ENCODE measurements at places on chromosomes 2 and 18.

GRCh38 chr2:137872577-137872976, 91.7 kb upstream of the HNMT start:
- DNase-seq: no peak

DNA sequence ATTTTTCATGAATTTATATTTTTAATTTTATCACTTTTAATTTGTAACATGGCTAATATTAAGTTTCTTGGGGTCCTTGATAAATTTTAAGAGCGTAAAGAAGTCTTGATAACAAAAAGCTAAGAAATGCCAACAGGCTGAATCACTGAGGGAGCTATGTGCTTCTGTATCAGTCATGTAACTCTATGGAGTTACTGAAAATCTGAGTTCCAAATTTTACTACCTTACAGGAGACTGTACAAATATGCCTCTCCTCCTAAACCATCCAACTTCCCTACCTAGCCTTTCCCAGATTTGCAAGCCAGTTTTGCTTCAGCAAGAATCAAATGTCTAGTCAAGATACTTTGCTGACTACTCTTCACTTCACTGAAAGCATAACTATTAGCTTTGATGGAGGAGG, 35.7 kb downstream of the FEZ2 start:
- no peak for DNase-seq

DNA sequence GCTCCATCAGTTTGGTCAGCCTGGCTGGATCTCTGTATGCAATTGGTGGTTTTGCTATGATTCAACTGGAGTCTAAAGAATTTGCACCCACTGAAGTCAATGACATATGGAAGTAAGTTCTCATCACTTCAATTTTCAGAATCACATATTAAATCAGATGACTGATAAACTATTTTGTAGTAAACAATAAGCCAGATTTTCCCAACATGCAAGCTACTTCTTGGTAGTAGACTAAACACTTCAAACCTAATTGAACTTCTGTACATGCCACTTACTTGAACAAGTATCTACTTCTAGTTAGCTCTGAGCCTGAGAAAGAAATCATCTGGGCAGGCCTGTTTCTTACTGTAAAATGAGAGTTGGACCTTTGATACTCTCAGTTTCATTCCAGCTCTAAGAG, 11.4 kb downstream of the KLHL41 start:
- no peak for DNase-seq

- no peak for DNase-seq
Observed at GRCh38 chr2:181218401-181218821, 238.0 kb downstream of the UBE2E3 start.

DNA sequence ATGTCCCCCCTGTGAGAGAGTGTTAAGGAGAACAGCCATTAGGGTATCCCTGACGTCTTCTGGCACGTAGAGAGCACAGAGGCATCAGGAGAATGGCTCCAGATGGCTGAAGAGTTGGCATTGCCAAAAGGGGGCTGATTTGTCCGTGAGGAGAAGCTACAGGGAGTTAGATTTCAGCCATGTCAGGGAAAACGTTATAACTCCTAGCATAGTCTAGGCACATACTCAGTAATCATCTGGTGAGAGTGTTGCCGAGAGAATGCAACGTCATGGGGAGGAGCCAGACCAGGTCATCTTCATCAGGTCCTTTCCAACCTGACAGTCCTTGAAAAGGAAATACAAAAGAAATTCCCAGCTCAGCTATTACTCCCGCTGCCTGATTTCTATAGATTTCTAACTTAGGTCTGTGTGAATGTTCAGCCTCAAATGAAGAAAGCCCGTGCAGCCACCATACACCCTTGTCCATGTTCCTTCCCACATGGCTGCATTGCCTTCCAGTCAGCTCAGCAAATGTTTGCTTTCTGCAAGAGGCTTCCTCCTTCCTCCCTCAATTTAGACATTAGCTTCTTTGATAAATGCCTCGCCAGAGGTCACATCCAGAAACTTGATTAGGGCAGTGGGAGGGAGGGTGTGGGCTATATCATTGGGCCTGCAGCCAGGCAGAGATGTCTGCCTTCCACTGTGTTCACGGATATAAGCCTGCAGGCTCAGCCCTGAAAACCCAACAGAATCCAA, 93.0 kb downstream of the STPG4 start:
- no peak for DNase-seq

DNA sequence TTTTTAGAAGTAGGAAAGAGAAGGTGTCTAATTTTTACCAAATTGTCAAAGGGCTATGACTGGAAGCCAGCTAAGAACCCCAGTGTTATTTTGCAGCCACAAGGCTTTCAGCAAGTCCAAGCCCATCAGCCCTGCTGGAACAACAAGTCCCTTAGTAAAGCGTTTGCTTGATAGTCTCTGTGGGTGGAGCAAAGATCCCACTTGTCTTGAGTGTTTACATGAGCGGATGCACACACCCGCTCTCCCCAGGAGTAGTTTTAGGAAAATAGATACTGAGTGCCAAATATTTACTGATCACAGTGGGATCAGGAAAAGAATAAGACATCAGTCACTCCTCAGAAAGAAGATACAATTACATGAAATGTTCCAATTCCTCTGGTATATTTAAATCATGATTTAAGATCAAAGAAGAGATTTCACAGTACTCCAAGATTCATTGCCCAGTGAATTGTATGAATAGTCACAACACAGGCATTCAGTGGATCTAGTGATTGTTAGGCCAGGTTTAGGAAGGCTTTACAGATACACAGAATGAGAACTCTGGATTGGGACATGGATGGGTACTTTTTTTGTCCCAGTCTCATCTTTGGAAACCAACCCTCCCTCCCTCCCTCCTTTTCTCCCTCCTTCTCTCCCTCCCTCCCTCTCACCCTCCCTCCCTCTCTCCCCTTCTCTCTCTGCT, 514.9 kb downstream of the PTPRM start:
- no peak for DNase-seq

DNA sequence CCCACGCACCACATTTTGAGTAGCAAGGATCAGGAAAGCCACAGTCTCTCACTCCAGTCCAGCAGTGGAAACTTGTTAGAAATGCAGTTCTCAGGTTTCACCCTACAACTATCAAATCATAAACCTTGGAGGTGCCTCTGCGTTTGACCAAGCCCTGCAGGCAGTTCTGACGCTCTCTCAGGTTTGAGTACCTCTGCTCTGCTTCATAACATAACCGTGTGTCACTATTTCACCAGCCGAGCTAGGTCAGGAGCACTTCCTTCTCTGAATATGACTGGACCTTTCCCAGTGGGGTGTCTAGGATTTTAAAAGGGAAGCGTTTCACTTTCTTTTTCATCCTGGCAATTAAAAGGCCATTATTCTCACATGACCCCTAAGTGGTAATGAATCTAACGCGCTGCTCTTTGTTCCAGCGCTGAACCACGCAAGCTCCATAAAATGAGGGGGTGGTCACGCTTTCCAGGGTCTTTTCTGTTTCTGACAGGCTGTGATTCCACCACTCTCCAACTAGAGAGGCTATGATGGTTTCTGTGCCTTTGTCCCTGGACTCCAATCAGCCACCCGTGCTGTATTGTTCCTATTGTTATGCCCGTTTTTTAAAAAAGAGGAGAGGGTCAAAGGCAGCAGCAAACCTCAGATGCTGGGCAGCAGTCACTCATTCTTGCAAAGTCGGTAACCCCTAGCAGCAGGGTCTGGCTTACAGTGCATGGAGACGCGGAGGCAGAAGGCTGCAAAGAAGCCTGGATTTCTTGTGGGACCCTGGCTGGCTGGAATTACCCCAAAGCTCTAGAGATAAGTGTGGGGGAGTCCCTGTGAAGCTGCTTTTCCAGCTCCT, 75.2 kb upstream of the CTNNA2 start:
- no peak for DNase-seq

- DNase-seq: no peak
Observed at GRCh38 chr2:195124391-195125079, 532.5 kb upstream of the SLC39A10 start.

- no peak for DNase-seq
Observed at GRCh38 chr18:75261430-75262223, 51.0 kb downstream of the TSHZ1 start.

- no peak for DNase-seq
Observed at GRCh38 chr2:151271824-151272223, 10.2 kb upstream of the RBM43 start.

DNA sequence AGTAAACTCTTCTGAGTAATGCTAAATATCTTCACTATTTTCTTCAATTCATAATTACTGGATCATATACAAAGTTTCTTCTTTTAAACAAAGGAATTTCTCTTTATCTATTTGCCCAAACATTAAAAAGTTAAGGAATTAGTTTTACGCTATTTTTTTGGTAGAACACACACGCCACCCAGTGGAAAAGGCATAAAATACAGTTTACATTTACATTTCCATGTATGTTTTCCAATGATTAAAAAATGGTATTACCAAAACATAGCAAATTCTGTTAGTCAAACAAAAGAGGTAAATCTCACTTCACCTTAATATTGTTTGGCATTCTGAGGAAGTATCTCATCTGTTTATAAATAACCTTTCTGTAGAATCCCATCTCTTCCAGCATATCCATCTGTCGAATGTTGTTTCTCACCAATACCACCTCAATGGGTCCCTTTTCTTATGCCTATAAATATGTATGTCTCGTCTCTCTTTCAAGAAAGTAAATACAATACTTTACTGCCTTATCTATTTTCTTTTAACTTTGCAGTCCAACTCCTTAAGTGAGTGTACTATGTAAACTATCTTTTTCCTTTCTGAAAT, 7.2 kb downstream of the BOLL start:
- DNase-seq: no peak

GRCh38 chr2:150188800-150189199, 298.7 kb downstream of the RND3 start:
- no peak for DNase-seq

DNA sequence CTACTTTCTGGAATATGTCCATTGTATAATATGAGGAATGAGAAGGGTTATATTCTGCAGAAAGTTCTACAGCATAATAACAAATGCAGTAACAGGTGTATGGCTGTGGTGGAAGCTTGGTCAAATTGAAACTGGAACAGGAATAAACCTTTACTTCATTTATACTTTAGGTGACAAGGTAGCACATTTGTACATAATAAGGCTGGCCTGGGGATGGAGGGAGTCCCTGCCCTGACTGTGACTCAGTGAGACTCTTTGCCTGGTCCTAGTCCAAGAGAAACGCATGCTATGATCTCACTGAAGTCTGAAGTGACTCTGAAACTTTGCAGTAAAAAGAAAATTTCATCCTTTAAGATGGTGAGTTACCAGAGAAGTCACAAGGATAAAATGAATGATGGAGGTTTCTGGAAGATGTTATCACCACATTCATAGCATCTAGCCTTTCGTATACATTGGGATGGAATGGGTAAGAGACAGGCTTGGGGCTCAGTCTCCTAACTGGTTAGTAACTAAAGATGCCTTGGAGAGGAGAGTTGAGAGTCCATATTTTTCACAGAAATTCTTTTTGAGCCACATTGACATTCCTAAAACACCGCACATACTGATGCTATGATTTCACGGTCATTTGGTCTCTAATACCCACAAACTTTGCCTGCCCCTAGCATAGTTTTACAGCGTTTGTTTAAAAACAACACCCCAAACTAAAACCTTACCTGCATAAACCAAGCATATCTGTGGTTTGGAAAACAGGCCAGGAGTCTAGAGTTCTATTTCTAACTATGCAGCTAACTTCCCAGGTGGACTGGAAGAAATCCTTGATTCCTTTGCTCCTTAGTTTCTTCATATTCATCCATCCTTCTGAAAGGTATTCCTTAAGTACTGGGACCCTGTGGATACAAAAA, 42.4 kb upstream of the NABP1 start:
- DNase-seq: no peak

GRCh38 chr2:50957896-50958295, 74.0 kb downstream of the NRXN1 start:
- DNase-seq: no peak

DNA sequence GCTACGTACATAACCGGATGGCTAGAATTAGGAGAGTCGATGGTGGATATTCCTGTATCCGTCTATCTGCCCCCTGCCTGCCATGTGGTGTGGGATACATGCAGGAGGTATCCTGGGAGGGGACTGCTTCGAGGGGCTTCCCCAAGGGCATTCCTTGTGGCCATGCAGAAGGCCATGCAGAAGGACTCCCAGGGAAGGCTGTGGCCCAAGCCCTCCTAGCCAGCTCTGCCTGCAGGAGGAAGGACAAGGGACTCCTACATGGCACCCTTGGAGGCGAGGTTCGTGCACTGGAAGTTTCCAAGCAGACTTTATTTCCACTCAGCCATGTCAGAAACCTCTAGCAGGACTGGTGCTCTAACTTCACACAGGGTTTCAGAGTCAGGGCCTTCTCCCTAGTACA, 136.1 kb downstream of the KLHL29 start:
- no peak for DNase-seq
